ENCODE measurements at places on chromosomes 2 and 18.

DNA sequence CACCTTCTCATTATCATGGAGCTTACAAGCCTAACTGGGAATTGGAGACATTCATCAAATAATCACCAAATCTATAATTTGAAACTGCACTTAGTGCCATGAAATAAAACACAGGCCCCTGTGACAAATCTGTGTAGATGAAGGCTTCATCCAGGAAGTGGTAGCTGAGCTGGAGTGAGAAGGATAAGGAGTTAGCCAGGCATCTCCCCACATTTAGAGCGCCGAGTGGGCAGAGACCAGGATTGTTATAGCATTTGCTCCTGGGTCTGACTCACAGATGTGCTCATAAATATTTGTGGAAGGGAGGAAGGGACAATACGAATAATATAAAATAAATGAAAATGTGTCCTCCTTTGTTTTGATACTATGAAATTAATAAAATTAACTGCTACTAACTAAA, 2.5 kb upstream of the MAT2A start:
- DNase-seq = no peak

DNA sequence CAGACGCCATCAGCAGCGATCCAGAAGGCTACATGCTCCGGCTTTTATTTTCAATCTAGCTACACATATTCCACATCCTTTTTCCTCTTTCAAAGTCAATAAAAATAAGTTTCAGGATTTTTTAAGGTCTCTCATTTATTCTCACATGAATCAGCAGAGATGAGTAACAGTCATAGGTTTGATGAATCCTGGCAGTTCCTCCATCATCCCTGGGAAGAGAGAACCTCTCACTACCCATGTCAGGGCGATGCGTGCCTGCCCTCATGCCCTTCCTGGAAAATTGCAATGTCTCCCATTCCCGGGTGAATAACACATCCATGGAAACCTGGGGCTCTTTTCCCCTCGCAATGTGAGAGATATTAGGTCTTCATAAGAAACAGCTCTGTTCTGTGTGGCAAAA, 301.1 kb upstream of the SMIM21 start:
- no peak for DNase-seq

DNA sequence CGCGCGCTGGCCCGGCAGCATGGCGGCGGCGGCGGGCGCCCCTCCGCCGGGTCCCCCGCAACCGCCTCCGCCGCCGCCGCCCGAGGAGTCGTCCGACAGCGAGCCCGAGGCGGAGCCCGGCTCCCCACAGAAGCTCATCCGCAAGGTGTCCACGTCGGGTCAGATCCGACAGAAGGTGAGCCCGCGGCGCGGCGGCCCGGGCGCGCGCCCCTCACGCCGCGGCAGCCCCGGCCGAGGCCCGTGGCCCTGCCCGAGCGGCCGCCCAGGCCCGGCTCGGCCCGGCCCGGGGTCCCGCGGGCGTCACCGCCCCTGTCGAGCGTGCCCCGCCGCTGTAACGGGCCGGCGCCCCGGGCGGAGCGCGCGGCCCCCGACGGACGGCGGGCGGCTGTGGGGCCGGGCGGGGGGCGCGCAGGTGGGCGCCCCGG, 218 bp downstream of the DGKD start:
- DNase-seq = no peak

GRCh38 chr2:138713069-138713496, 67.1 kb downstream of the NXPH2 start:
- no peak for DNase-seq

GRCh38 chr2:112239862-112240261, 15.0 kb downstream of the ZC3H8 start:
- no peak for DNase-seq

DNA sequence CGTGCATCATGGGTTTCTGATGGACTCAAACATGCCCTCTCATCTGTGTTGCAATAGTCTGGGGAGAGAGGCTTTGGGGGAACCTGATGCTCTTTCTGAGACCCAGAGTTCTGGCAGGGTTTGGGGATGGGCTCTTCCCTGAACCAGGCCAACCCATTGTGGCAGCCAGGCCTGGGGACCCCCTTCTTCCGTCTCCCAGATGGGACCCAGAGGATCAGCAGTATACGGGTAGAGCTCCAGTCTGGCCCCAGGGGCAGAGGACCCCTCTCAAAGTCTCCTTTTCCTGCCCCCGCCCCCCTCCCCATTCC, 333.7 kb downstream of the DYSF start:
- DNase-seq = no peak

DNA sequence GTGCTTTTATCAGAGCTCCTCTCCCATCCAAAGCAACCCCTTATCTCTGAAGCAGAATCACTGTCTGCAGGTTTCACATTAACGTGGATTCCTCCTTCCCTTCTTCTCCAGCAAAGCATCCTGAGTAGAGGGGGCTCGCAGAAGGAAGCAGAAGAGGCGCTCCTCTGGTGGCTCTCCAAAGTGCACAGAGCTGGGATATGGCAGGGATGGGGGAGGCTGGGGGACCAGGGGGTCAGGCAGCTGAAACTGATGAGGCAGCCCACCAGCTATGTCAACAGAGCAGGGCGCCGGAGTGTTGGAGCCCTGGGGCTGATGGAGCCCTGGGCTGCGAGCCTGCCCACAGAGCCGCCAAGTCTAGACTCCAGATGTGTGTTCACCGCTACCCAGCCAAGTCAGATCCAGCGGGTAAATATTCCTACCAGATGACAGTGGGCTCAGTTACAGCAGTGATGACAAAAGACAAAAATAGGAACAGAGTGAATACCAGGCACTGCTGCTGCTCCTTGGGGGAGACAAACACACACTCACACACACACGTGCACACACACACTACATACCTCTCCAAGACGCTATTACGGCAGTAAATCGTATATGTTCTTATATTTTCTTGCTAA, 678.3 kb upstream of the ID2 start:
- DNase-seq = no peak

- DNase-seq = no peak
Measured at GRCh38 chr2:98583276-98583675, 25.0 kb downstream of the COA5 start.

GRCh38 chr2:54909001-54909400, 141.2 kb downstream of the RTN4 start:
- no peak for DNase-seq

GRCh38 chr2:170214309-170214948, 36.5 kb downstream of the MYO3B start:
- no peak for DNase-seq

GRCh38 chr2:21291426-21291825, 167.7 kb downstream of the TDRD15 start:
- DNase-seq = no peak

- DNase-seq = no peak
Measured at GRCh38 chr18:27860701-27861107, 316.2 kb downstream of the CDH2 start.

GRCh38 chr2:189248141-189248540, 68.6 kb upstream of the COL5A2 start:
- DNase-seq = no peak

DNA sequence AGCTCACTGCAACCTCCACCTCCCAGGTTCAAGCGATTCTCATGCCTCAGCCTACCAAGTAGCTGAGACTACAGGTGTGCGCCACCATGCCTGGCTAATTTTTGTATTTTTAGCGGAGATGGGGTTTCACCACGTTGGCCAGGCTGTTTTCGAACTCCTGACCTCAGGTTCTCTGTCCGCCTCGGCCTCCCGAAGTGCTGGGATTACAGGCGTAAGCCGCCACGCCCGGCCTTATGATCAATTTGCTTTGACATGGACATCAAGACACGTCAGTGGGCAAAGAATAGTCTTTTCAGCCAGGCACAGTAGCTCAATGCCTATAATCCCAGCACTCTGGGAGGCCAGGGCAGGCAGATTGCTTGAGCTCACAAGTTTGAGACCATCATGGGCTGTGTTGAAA, 48.0 kb upstream of the CABYR start:
- DNase-seq = no peak

DNA sequence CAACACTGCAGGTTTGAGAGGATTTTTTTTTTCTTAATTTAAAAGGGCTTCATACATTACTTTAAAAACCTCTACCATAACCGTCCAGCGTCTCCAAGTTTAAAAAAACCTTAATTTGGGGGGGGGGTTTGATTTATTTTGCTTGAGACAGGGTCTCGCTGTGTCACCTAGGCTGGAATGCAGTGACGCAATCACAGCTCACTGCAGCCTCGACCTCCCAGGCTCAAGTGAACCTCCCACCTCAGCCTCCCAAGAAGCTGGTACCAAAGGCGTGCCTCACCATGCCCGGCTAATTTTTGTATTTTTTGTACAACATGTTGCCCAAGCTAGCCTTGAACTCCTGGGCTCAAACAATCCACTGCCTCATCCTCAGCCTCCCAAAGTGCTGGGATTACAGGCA, 36.9 kb downstream of the ADAM17 start:
- no peak for DNase-seq

GRCh38 chr18:69622184-69622583, 221.5 kb downstream of the DOK6 start:
- DNase-seq = no peak

- no peak for DNase-seq
Measured at GRCh38 chr2:100588071-100588786, 25.4 kb downstream of the PDCL3 start.

DNA sequence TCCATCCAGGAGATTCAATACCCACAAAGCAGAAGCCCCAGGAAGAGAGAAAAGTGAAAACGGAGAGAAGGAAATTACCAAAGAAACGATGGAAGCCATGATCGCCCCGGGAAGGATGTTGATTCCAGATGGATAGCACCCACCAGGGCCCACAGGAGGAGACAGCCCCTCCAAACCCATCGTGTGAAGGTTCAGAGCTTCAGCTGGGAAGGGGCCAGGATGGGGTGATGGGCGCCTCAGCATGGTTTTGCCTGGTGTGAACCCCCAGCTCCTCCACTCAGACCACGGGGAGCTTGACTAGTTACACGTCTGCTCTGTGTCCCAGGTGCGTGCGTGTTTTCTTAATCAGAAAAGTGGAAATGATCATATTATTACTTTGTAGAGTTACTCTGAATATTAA, 264.5 kb downstream of the EIPR1 start:
- DNase-seq = no peak

DNA sequence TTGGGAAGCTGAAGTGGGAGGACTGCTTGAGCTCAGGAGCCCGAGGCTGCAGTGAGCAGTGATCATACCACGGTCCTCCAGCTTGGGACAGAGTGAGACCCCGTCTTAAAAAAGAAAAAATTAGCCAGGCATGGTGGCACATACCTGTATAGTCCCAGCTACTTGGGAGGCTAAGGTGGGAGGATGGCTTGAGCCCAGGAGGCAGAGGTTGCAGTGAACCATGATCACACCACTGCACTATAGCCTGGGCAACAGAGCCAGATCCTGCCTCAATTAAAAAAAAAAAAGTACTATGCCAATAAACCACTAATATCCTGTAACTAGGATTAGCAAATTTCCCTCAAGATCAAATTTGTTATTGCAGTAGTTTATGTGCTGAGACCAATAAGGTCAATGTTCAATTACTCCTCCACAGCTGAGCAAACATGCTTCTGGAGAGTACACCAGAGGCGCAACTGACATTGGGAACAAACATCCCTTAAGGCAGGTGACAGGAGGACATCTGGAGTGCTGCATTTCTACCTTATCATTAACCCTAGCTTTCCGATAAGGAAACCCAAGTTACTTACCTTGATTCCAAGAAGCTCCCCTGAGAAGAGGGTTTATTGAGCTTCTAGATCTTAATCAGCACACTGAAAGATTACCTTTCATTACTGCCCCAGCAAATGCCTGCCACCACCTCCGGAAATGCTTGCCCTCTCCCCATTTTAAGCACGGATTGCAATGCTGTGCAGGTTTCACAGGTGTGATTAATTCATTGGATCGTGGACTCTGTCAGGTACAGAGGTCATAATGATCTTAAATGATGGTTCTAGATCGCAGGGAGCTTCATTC, 26.2 kb downstream of the MGAT4A start:
- DNase-seq = no peak

- DNase-seq = no peak
Measured at GRCh38 chr2:38374984-38375383, 2.1 kb downstream of the ATL2 start.

- no peak for DNase-seq
Measured at GRCh38 chr2:144208924-144209323, 311.0 kb downstream of the ZEB2 start.

GRCh38 chr2:60320724-60321123, 232.7 kb downstream of the BCL11A start:
- no peak for DNase-seq

GRCh38 chr2:64500549-64500948, 23.6 kb upstream of the AFTPH start:
- DNase-seq = no peak

DNA sequence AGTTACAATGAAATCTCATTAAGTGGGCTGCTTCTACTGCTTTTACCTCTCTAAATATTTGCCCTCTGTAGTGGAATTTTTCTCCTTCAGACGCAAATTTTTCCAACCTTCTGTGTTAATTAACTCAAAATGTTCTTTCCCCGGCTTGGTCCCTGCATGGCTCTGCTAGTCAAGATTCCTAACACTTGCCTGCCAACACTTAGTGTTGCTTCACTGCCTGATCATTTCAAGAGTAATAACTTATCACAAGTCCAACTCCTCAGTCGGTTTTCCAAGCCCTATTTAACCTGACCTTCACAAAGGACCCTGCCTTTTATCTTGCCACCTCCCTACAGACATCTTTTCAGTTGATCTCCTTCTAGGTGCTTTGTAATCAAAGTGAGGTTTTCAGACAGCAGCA, 142.7 kb downstream of the HRH4 start:
- no peak for DNase-seq

DNA sequence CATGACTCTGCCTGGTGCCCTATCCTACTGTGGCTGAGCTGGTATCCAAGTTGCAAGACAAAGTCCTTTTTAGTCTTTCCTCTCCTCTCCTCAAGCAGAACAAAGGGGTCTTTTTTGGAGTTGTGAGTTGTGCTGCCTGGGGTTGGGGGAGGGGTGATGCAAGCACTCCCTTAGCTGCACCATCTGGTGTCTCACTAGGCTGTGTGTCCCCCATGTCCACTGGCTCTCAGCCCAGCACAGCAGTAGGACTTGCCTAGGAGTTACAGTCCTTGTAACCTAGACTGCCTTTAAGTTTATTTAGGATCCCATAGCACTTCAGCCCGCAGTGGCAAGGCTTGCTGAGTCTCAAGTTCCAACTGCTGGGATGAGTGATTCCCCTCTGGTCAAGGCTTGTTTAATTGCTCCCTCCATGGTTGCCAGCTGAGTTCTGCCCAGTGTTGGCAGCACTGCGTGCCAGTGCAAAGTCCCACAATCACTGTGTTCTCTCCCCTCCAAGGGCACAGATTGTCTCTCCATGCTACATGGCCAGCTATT, 13.2 kb upstream of the ILKAP start:
- DNase-seq = no peak

Data from stimulated activated CD4-positive, alpha-beta T cell treated with anti-CD3 and anti-CD28 coated beads, Interleukin-1b, Interleukin-23, amount 100 ng/mL, for 48 hours (primary cell).